ENCODE measurements at places on chromosomes 1 and 21. TPM values are rescaled to one million over a fixed set of nuclear protein-coding genes. Genes with fewer than 3 reads are reported as not detected.
A peak's percentile ranks its signal among the peaks of the same experiment; 100 is the strongest.

The F5 gene
- 0.26 TPM for total RNA-seq

The PPM1J gene
- 1.0 TPM for total RNA-seq

The HSD11B1 gene
- 20.3 TPM for total RNA-seq

The TFF2 gene
- total RNA-seq, result not detected

The PLEKHG5 gene
- 1.3 TPM for total RNA-seq

DNA sequence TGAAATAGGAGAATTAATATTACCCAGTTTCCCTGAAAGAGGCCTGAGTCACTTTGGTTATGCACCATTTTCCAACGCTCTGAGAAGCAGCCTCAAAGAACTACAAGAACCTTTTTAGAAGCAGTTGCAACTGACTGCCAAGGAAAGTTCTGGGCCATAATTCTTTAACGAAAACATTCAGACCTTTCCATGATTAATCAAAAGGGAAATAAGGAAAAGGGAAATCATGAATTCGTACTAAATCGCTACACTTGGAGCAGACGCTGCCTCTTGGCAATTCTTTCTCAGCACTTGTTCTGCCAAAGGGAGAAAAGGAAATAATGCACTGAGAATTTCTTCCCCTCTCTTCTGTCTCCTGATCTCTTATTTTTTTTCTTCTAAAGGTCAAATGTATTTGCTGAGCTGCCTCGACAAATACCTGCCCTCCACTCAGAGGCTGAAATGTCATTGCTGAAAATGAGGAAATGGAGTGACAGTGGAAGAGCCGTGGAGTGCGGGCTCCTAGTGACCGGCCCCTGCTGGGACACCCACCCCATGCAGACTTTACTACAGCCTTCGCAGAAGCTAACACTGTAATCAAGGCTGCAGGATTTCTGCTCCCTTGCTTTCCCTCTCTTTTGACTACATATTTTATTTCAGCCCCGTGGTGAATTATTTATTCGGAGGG is 67.9 kb upstream of the GALNT2 start:
- H3K4me1 ChIP-seq, result no peaks in the 10 kb centered on the region
- H3K4me3 ChIP-seq, result no peak overlapping the region
- DNase-seq, result no peak
- H3K27me3 ChIP-seq, result no peaks in the 10 kb centered on the region
- no peaks in the 10 kb centered on the region for H3K36me3 ChIP-seq
- H3K27ac ChIP-seq, result no peak overlapping the region

DNA sequence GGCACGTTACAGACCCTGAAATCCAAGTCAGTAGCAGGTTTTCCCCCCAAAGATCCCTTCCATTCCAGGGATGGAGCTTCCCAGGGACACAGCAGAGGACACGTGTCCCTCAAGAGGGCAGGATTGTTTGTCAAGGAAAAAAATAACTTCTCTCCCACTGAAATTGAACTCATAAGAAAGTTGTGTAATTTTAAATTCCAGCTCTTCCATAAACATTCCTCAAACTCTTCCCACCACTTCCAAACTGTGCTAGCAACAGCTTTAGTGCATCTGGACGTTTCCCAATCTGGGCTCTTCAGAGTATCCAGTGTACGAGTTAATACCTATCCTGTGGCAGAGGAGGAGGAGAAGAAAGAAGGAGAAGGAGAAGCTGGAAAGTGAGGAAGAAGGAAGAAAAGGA is 79.6 kb downstream of the PSMG1 start:
- no peak overlapping the region for H3K4me3 ChIP-seq
- no peaks in the 10 kb centered on the region for H3K27me3 ChIP-seq
- no peak for DNase-seq
- H3K4me1 ChIP-seq, result peaks cover 3% of the 10 kb centered on the region

DNA sequence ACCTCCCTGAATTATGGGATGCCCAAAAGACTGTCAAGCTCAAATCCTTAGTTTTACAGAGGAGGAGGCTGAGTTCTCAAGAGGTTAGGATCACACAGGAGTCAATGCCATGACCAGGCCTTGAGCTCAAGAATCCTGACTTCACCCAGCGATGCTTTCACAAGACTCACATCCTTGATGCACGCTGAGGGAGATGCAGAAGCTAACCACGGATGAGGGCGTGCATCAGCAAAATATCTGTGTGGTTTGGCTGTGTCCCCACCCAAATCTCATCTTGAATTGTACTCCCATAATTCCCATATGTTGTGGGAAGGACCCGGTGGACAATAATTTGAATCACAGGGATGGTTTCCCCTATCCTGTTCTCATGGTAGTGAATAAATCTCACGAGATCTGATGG is 133.2 kb downstream of the KCNJ6 start:
- no peak overlapping the region for H3K27ac ChIP-seq
- H3K4me1 ChIP-seq, result peaks cover 2% of the 10 kb centered on the region
- no peaks in the 10 kb centered on the region for H3K27me3 ChIP-seq
- DNase-seq, result no peak
- H3K4me3 ChIP-seq, result no peak overlapping the region

DNA sequence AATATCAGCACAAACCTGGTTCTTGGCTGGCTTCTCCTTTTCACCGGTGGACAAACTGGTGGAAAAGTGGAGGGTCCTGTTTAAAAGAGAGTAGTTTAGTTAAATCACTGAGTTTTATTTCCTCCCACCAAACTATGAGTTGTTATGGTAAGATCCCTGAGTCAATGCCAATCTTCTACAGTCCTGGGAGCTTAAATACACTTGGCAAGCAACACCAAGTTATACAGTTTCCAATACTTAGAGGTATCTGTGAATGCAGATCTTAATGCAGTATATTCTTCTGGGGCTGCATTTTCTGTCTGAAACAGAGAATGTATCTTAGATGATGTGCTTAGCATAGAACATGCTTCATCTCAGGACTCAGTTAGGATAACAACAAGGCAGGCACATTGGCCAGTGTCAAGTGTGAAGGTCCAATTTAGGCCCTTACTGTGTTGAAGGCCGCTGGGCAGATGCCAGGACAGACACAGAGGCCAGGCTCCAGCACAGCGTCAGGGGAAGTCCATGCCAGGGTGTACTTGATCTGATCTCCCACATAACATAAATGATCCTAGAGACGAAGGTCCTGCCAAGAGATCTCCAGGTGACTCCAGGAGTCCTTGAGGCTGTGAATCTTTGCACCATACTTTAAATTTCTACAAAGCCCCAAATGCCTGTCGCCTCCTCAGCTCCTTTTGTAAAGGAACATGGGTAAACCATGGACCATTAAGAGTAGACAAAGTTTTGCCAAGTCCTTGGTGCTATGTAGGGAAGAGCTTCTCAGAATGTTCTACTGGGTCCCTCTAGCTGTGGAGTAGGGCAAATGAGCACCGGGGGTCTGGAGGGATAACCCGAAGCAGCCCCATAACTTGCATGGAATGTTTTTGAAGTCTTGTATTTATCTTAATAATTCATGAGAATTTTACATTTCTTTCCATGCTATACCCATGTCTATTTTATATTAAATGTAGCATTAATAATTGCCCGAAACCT is 76.8 kb downstream of the KCNJ15 start:
- H3K27me3 ChIP-seq, result no peaks in the 10 kb centered on the region
- no peak overlapping the region for H3K4me3 ChIP-seq
- H3K27ac ChIP-seq, result no peak overlapping the region
- peak; percentile 41 for DNase-seq
- H3K36me3 ChIP-seq, result no peaks in the 10 kb centered on the region

- no peaks in the 10 kb centered on the region for H3K27me3 ChIP-seq
- DNase-seq, result no peak
- peaks cover 5% of the 10 kb centered on the region for H3K4me1 ChIP-seq
- no peak overlapping the region for H3K27ac ChIP-seq
Measured at GRCh38 chr1:67890857-67891256, 57.6 kb upstream of the GNG12 start.

GRCh38 chr1:94746635-94747525 is 73.3 kb upstream of the SLC44A3 start:
- H3K4me1 ChIP-seq, result peaks cover 3% of the 10 kb centered on the region
- H3K27me3 ChIP-seq, result no peaks in the 10 kb centered on the region
- H3K36me3 ChIP-seq, result no peaks in the 10 kb centered on the region
- no peak overlapping the region for H3K27ac ChIP-seq
- no peak overlapping the region for H3K4me3 ChIP-seq
